Upper lobe of right lung (tissue), 1 donor: ENCODE measurements at places on chromosomes 4 and X. TPM values are rescaled to one million over a fixed set of nuclear protein-coding genes. Genes with fewer than 3 reads are reported as not detected.

The PSAPL1 gene
- 0.14 TPM for total RNA-seq

The RNF175 gene
- not detected for total RNA-seq

DNA sequence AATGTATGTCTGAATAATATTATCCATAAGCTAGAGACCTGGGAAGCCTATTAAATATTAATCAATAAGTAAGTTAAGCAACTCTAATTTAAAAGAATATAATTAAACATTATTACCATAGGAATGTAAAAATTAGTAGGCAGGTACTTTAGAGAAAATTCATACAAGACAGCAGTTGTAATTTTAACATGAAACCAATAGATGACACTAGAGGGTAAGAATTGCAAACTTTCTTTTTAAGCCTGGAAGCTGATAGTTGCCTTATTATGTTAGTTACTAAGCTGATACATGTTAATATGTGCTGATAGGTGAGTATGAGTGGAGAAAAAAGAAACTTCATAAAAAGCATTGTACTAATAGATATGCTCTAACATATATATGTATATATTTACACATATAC, 1157.4 kb downstream of the FAM133A start:
- H3K27me3 ChIP-seq = no peaks in the 10 kb centered on the region
- H3K4me1 ChIP-seq = no peaks in the 10 kb centered on the region
- no peak for DNase-seq
- no peak overlapping the region for H3K27ac ChIP-seq
- H3K4me3 ChIP-seq = no peak overlapping the region

The FRAS1 gene
- total RNA-seq = 20.2 TPM

DNA sequence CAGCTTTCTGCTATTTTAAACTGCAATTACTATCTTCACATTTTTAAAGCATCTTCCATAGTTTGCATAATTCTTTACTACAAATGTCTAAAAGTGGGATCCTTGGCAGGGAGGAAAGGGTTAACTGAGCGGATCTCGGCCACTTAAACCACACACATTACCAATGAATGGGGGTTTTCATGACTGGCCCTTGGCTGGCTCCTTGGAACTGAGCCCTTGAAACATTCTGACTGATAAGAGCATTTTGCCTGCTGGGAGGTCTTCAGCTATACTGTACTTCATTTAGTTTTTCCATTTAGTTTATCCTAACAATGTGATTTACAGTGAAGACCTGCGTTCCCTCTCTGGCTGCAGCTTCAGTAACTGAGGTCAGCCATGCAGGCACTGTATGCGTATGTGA, 31.7 kb upstream of the MFAP3L start:
- no peaks in the 10 kb centered on the region for H3K4me1 ChIP-seq
- no peak overlapping the region for H3K4me3 ChIP-seq
- no peak for DNase-seq
- no peak overlapping the region for H3K27ac ChIP-seq
- no peaks in the 10 kb centered on the region for H3K27me3 ChIP-seq

GRCh38 chr4:24800325-24800895, 5.0 kb downstream of the SOD3 start:
- DNase-seq = no peak
- H3K27ac ChIP-seq = peak overlapping the region; percentile 42
- H3K27me3 ChIP-seq = peaks cover 22% of the 10 kb centered on the region
- H3K4me1 ChIP-seq = peaks cover 18% of the 10 kb centered on the region

DNA sequence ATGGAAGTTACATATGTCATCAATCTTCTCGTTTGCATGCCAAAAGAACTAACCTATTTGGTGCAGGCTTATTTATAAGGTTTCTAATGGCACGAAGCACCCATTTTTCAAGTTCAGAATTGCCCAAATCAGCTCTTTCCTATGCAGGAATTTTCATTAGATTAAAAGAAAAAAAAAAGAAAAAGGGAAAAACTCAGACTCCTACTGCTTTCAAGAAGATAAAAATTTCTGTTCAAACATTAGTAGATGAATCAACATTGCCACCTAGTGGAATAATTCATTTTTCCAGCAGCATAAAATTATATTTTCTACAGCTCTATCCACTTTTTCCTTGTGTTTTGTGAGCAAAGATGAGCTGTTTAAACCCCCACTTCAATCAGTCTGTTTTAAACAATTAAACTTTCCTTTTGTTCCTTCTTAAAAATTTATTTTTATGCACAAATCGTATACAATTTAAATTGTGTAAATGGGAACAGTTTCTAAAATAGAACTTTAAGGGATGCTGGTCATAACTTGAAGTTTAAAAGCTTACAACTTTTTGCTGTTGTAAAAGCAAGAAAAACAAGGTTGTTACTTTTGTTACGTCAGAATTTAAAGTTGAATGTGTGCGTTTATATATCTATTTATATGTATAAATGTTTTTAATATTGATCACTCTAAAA, 309.9 kb downstream of the ARAP2 start:
- no peak overlapping the region for H3K4me3 ChIP-seq
- no peak for DNase-seq
- no peak overlapping the region for H3K27ac ChIP-seq
- H3K4me1 ChIP-seq = no peaks in the 10 kb centered on the region
- no peaks in the 10 kb centered on the region for H3K27me3 ChIP-seq
- no peaks in the 10 kb centered on the region for H3K36me3 ChIP-seq

GRCh38 chrX:2185341-2186082, 315.3 kb downstream of the DHRSX start:
- DNase-seq = no peak
- no peak overlapping the region for H3K4me3 ChIP-seq
- no peak overlapping the region for H3K27ac ChIP-seq
- no peaks in the 10 kb centered on the region for H3K27me3 ChIP-seq

- DNase-seq = no peak
- no peaks in the 10 kb centered on the region for H3K36me3 ChIP-seq
- no peaks in the 10 kb centered on the region for H3K4me1 ChIP-seq
- no peak overlapping the region for H3K4me3 ChIP-seq
- H3K27me3 ChIP-seq = no peaks in the 10 kb centered on the region
- no peak overlapping the region for H3K27ac ChIP-seq
Observed at GRCh38 chr4:52968241-52968640, 106.1 kb downstream of the RASL11B start.

DNA sequence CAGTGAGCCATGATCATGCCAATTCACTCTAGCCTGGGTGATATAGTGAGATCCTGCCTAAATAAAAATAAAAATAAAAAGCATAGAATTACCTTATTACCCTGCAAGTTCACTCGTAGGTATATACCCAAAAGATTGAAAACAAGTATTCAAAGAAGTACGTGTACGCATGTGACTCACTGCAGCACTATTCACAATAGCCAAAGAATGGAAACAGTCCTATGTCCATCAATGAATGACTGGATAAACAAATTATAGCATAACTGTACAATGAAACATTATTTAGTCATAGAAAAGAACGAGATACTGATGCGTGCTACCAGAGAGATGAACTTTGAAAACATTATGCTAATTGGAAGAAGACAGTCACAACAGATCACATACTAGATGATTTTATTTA, 204.6 kb upstream of the DIAPH2 start:
- H3K27me3 ChIP-seq = no peaks in the 10 kb centered on the region
- H3K27ac ChIP-seq = no peak overlapping the region
- no peak overlapping the region for H3K4me3 ChIP-seq

GRCh38 chr4:1654216-1654955, 29.7 kb downstream of the FAM53A start:
- no peaks in the 10 kb centered on the region for H3K36me3 ChIP-seq
- no peak overlapping the region for H3K4me3 ChIP-seq
- DNase-seq = no peak
- no peaks in the 10 kb centered on the region for H3K4me1 ChIP-seq
- H3K27ac ChIP-seq = no peak overlapping the region
- H3K27me3 ChIP-seq = no peaks in the 10 kb centered on the region

DNA sequence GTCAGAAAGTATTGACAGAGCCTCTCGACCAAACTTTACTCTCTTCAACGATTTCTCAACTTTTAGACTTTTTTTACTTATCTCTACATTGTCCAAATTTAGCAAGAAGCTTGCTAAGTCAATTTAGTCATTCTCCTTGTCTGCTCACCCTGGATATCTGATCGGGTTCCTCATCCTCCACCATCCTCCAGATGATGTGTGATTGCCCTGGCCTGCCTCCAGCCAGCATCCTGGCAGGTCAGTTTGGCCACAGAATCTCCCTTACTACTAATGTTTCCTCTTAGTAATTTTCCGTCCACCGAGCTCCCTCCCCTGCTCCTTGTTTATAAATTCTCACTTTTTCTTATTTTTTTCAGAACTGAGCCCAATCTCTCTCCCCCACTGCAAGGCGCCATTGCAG, 167.9 kb upstream of the ZFP42 start:
- no peaks in the 10 kb centered on the region for H3K27me3 ChIP-seq
- H3K27ac ChIP-seq = no peak overlapping the region
- no peak overlapping the region for H3K4me3 ChIP-seq
- no peak for DNase-seq
- H3K4me1 ChIP-seq = no peaks in the 10 kb centered on the region

DNA sequence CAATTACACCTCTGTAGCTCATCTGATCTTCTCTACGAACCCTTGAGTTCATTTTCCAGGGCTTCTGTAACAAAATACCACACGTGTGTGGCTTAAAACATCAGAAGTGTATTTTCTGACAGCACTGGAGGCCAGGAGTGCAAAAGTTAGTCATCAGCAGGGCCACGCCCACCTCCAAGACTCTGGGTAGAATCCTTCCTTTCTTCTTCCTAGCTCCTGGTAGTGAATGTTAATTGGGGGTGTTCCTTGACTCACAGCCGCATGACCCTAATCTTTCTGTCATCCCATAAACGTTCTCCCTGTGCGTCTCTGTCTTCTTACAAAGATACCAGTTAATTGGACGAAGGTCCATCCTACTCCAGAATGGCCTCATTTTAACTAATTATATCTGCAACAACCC, 115.0 kb downstream of the TRIML1 start:
- no peaks in the 10 kb centered on the region for H3K4me1 ChIP-seq
- DNase-seq = no peak
- H3K27ac ChIP-seq = no peak overlapping the region
- no peak overlapping the region for H3K4me3 ChIP-seq
- H3K36me3 ChIP-seq = no peaks in the 10 kb centered on the region

DNA sequence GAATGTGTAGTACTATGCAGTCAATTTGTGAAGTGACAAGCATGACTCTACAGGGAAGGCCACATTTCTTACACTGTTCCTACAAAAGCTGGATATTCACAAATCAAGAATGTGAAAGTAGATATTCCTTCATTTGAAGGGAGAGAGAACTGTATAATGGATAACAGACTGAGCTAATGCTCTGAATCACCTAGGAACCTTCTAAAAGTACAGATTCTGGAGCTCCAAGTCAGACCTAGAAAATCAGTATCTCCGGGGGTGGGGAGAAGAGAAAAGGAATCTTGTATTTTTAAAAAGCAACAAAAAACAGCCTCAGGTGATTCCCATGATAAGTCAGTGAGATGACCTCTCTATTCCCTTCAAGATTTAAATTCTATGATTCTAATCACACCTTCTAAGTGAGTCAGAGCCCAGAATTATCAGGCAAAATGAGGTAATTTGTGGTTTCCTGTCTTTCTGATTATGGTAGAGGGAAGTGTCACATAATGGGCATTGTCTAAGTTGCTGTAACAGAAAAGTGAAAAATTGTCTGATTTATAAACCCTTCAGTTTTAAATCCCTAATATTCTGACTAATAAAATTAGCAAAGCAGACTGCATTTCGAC, 80.9 kb downstream of the IL21 start:
- H3K4me3 ChIP-seq = no peak overlapping the region
- H3K27me3 ChIP-seq = no peaks in the 10 kb centered on the region
- no peaks in the 10 kb centered on the region for H3K36me3 ChIP-seq
- DNase-seq = no peak

DNA sequence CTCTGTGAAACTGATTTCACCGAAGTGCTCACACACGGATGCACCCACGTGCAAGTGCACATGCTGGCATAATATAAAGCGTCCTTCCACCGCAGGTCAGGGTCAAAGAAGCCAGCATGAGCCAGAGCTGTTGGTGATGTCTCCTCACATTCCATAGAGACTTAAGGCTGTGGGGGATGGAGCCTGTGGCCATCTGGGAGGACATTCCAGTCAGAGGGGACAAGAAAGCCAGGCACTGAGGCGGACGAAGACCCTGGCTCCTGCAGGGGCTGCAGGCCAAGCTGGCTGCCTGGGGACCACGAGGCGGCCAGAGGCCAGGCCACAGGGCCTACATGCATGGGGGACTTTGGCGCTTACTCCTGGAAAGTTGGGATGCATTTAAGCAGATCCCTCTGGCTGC, 7.7 kb downstream of the RNF212 start:
- H3K27ac ChIP-seq = no peak overlapping the region
- no peak for DNase-seq
- no peaks in the 10 kb centered on the region for H3K27me3 ChIP-seq
- no peaks in the 10 kb centered on the region for H3K36me3 ChIP-seq
- no peak overlapping the region for H3K4me3 ChIP-seq

The RADX gene
- total RNA-seq = 2.4 TPM

The WDR17 gene
- total RNA-seq = 3.2 TPM

GRCh38 chrX:28888416-28888815, 301.2 kb downstream of the IL1RAPL1 start:
- H3K36me3 ChIP-seq = no peaks in the 10 kb centered on the region
- H3K27me3 ChIP-seq = no peaks in the 10 kb centered on the region
- no peak overlapping the region for H3K4me3 ChIP-seq
- no peak overlapping the region for H3K27ac ChIP-seq
- no peaks in the 10 kb centered on the region for H3K4me1 ChIP-seq
- no peak for DNase-seq

DNA sequence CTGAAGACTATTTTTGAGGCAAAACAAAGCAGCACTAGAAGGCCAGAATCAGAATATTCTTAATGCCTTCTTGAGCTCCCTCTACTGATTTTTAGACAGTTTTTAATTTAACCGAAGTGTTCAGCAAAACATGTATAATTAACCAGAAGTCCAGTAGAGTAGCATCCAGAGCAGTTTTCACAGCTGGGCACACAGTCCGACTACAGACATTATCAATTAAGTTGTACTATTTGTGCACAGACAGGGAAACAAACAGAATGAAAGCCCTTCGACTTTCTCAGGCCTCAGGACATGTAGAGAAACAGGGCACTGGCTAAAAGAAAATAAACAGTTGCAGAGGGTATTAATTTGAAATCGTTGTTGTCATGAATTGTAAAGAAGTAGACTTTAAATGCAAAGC, 11.9 kb downstream of the FSTL5 start:
- no peaks in the 10 kb centered on the region for H3K4me1 ChIP-seq
- H3K4me3 ChIP-seq = no peak overlapping the region
- no peak for DNase-seq

The RPA4 gene
- total RNA-seq = 1.3 TPM

DNA sequence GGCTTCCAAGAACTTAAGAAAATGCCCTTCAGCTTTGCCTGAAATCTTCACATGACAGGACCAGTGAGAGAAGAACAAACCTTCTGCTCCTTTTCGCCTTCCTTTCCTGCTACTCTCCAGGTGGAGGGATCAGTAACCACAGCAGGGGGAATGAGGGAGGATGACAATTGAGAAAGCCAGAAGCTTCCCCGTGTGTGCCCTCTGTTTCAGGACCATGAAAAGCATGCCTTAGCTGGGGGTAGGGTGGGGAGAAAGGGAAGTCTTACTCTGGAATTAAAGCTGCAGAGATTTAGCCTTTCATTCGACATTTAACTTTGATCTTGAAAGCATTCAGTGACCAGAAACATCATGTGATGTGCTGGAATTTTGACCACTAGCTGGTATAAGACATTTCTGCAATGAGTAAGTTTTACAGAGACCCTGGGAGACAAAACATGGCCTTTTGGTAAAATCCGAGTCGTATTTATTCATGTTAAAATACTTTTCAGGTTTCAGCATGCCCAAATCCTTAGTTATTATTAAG, 10.6 kb upstream of the PUDP start:
- H3K4me3 ChIP-seq = no peak overlapping the region
- H3K27ac ChIP-seq = no peak overlapping the region
- H3K27me3 ChIP-seq = no peaks in the 10 kb centered on the region
- no peaks in the 10 kb centered on the region for H3K4me1 ChIP-seq
- H3K36me3 ChIP-seq = no peaks in the 10 kb centered on the region
